ENCODE measurements at places on chromosomes 1 and 21.

GRCh38 chr1:164651351-164651951, 92.5 kb downstream of the PBX1 start:
- no peak for DNase-seq

- peak; percentile 39 for DNase-seq
These were observed 3.5 kb downstream of the NBL1 start for GRCh38 chr1:19647643-19648042.

- DNase-seq, result no peak
These were observed 224.8 kb upstream of the KCNK2 start for GRCh38 chr1:214857716-214858115.

GRCh38 chr21:38816400-38816977, 10.8 kb downstream of the ETS2 start:
- no peak for DNase-seq

- DNase-seq, result peak; percentile 43
These were observed 106.7 kb downstream of the HIVEP3 start for GRCh38 chr1:41812051-41812450.

DNA sequence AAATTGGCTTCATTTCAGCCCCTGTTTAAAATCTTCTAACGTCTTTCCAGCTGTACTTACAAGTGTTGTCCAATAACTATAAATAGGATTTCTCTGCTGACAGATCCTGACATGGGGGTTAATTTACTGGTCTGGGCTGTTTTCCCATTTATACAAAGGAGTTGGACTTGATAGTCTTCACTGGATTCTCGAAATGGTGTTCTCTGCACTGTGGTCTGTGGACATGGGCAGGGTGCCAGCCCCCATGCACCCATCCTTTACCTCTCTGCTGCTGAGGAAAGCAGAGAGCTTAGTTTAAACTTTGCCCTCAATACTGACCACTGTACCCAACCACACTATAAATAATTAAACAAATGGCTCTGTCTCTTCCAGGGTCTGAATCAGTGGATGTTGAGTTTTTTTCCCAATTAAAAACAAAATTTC, 5.2 kb downstream of the DIO1 start:
- no peak for DNase-seq

GRCh38 chr1:201881617-201882016, 7.1 kb upstream of the SHISA4 start:
- DNase-seq, result no peak

DNA sequence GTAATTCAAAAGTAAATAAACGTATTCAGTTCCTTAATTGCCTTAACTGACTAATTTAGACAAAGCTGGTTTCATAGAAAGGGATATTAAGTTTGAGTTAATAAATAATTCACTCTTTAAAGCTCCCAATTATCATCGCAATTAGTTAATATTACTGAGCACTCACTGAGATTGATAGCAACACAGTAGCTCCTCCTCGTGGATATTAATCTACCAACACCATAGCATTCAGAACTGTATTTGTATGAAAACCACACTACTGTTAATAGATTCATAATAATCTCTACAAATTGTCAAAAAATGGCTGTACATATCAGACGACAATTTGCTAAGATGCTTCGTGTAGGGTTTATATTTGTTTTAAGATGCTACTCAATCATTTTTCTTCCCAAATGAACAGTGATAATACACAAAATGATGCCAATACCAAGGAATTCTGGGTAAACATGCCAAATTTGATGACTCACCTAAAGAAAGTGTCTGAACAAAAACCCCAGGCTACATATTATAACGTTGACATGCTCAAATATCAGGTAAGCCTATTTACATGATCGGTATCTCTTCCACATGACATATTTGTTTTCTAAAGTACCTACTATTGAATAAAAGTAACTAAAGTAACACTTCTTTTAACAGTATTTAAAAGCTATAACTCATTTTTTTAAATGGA, 18.8 kb upstream of the DYNLT5 start:
- DNase-seq, result no peak

DNA sequence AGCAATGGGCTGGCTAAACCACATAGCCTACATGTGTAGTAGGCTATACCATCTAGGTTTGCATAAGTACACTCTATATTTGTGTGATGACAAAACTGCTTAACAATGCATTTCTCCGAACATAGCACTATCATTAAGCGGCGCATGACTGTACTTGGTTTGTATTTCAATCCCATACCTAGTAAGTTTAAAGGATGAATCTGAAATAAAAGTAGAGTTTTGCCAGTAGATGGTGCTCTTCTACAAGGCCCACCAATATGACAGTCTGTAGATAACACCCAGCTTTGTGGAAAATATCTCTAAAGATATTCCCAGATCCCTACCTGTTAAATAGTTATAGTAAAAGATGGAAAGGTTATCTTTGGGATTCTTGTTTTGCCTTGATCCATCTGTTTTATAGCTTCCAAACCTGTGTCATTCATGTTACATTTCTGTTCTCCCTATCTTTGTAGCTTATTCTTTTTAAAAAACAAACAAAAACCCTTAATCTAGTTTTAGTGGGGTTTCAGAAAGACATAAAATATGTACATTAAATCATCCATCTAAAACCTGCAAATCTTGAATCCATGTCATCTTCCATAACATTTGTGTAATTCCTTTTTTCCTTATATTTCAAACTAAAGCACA, 33.9 kb upstream of the ASPM start:
- peak; percentile 20 for DNase-seq

GRCh38 chr1:187310038-187310631, 481.4 kb downstream of the PLA2G4A start:
- no peak for DNase-seq

DNA sequence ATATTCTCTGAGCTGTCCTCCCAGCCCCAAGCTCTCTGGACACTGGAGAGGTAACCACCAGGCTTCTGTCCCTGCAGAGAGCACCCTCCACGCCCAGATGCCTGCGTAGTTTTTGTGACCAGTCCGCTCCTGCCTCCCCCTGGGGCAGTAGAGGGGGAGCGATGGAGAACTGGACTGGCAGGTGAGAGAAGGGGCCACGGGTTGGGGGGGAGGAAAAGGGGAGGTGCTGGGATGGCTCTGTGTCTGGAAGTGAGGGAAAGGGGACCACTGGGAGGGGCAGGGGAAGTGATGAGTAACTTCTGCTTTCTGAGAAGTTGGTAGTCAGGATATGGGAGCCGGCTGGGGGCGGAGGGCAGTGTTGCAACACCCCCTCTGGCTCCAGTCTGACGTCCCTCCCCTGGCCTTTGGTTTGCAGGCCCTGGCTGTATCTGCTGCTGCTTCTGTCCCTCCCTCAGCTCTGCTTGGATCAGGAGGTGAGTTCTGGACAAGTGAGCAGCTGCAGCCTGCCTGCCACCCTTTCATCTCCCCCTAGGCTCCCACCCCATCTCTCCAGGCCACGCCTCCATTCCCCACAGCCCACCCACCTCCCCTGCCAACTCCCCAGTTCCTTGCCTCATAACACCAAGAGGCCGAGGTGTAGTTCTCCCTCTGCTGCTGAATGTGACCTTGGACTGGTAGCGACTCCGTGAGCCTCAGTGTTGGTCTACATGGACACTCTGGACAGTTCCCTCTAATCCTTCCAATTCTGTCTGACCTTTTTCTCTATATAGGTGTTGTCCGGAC, 3.1 kb downstream of the ADAMTSL4 start:
- no peak for DNase-seq

DNA sequence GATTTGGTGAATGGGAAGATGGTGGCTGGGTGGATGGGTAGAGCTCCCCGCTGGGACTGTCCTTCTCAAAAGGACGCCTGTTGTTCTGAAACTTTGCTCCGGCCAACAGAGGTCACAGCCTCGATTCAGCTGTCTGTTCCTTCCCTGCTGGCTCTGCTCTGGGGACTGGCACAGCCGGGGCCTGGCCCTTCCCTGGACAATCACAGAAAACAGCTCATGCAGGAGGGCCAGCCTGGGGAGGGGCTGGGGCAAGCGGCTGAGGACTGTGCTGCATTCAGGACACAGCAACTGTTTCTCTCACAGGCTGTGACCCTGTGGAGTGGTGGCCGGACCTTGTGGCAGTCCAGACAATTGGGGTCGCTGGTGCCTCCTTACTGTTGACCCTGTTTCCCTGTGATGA, 110.7 kb upstream of the TMEM51 start:
- DNase-seq, result no peak

- no peak for DNase-seq
These were observed 44.2 kb downstream of the CTH start for GRCh38 chr1:70455291-70455690.

GRCh38 chr21:42533963-42534355, 20.3 kb downstream of the SLC37A1 start:
- DNase-seq, result no peak

- DNase-seq, result no peak
These were observed 158.9 kb downstream of the ZBTB18 start for GRCh38 chr1:244209955-244210354.

GRCh38 chr1:175005085-175005783, 5.5 kb downstream of the CACYBP start:
- DNase-seq, result no peak

DNA sequence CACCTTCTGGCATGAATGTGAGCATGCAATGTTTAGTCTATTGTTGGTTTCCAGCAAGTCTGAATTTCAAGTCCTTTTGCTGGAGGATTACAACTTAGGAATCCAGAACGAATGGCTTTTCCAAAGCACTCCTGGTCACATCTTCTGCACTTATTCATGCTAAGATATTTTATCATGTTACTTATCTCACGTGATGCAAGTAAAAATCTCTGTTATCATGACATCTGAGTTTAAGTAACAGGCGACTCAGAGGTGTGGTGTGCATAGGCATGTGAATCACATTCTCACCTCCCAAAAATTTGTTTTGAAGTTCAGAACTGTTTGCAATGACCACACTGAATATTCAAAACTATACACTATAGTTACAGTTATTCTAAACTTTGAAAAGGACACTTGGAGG, 204.8 kb upstream of the FGGY start:
- DNase-seq, result no peak

GRCh38 chr1:116755681-116756080, 1.5 kb downstream of the CD2 start:
- no peak for DNase-seq

DNA sequence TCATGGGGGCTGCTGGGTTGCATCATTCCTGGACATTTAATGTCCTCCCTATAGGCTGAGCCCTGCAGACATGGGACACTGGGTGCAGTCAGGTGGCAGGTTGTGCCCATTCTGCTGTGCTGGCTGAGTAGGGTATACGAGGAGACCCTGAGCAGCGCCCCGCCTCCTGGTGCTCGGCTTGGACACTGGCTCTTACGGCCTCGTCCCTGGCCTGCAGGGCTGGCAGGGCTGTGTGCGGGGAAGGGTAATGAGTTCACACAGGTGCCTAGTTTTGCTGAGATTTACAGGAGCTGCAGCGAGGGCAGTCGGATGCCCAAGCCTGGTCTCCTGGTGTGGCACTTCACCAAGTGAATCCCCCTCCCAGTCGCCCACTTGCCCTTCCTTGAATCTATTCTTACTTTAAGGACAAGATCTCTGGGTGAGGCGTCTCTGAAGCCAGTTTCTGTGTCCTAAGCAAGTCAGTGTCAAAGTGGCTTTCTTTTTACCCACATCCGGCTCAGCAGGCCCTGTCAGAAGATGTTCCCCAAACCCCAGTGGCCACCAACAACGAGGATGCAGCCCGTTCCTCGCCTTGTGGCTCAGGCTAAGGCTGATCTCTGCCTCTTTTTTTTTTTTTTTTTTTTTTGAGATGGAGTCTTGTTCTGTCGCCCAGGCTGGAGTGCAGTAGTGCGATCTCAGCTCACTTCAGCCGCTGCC, 73.2 kb downstream of the MAN1C1 start:
- DNase-seq, result peak; percentile 15

GRCh38 chr1:45393718-45394302, 53.6 kb upstream of the MUTYH start:
- no peak for DNase-seq

DNA sequence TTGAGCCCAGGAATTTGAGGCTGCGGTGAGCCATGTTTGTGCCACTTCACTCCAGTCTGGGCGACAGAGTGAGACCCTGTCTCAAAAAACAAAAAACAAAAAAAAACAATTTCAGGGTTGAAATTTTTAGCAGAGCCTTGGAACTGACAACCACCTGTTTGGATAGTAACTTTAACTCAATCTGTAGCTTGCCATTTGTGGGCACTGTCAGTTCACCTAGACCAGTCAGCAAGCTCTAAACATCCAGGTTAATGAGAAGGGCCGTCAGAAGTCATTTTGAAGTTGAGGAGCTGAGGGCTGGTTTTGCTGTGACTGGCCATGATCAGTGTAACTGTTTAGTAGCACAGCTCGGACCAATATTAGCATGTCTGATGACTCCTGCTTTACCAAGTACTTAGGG, 8.4 kb downstream of the TRAPPC10 start:
- no peak for DNase-seq

GRCh38 chr1:204578867-204579664, 62.9 kb downstream of the MDM4 start:
- no peak for DNase-seq

GRCh38 chr21:45004059-45004422, 64.2 kb downstream of the SLX9 start:
- no peak for DNase-seq

DNA sequence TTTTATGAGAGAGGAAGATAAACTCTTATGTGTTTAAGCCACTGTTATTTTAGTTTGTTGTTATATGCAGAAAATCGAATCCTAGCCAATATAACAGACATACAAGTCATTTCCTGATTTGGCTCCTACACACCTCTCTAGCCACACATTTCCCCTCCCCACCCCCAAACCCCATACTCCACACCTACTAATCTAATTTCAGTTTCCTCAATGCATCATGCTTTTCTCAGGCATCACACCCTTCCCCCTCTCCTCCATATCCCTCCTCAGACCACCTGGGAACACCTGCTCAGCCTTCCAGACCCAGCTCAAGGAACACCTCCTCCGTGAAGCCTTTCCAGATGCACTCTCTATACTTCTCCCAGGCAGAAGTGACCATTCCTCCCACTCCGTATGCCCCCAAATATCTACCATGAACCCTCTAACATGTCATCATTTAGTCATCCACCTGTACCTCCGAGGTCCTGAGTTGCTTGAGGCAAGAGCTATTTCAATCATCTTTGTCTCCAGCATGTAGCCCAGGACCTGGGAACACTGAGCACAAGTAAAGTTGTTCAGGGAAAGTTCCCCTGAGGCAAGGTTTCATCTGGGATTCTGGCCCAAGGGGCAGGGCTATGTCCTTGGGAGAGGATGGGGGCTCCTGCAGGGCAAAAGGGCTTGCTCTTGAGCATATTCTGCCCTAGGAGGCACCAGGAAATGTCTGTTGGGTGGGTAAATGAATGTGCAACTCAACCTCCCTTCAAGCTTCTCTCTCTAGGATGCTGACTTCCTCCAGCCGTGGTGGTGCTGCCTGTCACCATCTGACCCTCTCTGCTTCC, 126.8 kb downstream of the HIVEP3 start:
- DNase-seq, result no peak

DNA sequence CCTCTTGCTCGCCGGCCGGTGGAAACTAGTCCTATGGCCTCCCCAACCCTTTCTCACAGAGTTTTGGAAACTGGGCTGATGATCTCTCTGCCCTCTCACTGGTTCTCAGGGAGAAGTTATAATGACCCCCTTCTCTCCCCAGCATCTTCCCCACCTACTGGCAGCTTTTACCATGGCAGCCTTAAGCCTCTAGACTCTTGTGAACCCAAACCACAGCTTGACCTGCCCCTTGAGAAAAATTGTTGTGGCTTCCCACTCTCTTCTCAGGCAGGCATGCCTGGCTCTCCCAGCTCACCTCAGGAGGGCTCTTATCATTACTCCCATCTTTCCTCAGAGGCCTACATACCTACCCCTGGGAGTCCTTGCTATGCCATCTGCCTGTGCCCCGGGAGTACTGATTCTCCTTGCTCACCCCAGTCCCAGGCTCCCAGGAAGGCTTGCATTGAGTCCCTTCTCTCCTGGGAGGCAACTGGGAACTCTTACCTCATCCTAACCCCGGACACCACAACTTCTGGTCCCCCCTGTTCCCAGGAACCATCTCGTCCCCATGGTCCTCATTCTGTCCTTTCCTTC, 1.6 kb downstream of the NSUN4 start:
- DNase-seq, result no peak

All from central memory CD4-positive, alpha-beta T cell (primary cell).